ENCODE measurements at places on chromosomes 11 and 22.

GRCh38 chr11:102413497-102413896, 39.1 kb downstream of the TMEM123 start:
- DNase-seq = no peak

DNA sequence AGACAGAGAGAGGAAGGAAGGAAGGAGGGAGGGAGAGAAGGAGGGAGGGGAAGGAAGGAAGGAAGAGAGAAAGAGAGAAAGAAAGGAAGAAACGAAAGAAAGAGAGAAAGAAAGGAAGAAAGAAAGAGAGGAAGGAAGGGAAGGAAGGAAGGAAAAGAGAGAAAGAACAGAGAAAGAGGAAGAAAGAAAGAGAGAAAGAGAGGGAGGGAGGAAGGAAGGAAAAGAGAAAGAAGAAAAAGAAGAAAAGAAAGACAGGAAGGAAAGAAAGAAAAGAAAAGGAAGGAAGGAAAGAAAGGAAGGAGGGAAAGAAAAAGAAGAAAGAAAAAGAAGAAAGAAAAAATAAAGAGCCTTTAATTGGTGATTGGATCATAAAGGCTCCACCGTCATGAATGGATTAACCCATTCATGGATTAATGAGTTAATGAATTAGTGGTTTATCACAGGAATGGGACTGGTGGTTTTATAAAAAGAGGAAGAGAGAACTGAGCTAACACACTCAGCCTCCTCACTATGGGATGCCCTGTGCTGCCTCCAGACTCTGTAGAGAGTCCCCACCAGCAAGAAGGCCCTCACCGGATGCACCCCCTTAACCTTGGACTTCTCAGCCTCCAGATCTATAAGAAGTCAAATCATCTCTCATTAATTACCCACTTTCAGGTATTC, 9.0 kb upstream of the PLAAT2 start:
- DNase-seq = no peak

- no peak for DNase-seq
Observed at GRCh38 chr11:76763573-76764346, 19.4 kb upstream of the TSKU start.

DNA sequence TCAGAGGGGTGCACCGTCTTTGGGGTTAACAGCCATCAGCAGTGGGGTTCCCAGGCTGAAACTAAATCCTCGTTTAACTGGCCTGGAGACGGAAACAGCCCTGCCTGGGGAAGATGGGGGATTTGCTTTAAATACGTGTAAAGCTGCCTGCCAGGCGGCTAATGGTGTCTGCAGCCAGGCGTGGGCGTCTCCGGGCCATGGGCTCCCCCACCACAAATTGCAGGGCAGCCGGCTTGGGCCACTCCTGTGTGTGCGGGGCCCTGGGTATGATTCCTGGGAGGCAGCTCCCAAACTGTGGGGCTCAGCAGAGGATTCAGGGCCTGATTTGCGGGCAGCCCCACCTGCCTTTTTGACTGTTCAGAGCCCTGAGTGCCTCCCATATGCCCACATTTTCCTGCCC, 110.5 kb downstream of the KCNQ1 start:
- DNase-seq = no peak

DNA sequence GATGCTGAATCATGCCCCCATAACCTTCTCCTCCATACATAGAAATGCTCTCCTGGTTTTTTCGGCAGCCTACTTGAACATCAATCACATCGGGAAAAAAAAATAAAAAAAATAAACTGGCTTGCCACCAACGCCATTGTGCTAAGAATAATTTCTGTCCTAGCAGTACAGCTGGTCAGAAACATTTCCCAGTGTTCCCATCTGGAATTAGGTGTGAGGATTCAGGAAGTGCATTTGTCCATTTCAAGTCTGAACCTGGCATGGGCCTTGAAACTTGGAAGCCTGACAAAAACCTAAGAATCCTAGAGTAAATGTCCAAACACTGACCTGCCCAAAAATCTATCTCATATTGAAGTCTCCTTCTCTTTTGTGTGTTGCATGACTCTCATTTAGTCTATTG, 16.6 kb upstream of the NAV2 start:
- no peak for DNase-seq

DNA sequence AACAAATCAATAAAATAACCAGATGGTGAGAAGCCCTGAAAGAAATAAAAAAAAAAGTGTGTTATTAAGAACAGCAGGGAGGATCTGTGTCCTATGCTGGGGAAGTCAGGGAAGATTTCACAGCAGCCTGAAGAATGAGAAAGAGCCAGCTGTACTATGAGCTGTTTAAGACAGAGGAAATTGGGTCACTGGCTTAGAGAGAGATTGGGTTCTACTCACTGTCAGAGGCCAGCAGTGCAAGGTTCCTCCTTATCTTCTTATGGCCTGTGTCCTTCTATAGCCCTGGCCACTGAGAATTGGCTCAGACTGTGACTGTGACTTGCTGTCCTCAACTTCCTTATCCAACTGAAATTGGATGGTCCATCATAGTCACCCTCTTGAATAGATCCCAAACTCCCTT, 54.8 kb upstream of the FDX1 start:
- DNase-seq = no peak
